Astrocyte of the cerebellum (primary cell): ENCODE measurements at places on chromosomes 1 and 21.

- DNase-seq, result peak; percentile 83
These were observed 322.3 kb downstream of the DUSP10 start for GRCh38 chr1:221419513-221420095.

DNA sequence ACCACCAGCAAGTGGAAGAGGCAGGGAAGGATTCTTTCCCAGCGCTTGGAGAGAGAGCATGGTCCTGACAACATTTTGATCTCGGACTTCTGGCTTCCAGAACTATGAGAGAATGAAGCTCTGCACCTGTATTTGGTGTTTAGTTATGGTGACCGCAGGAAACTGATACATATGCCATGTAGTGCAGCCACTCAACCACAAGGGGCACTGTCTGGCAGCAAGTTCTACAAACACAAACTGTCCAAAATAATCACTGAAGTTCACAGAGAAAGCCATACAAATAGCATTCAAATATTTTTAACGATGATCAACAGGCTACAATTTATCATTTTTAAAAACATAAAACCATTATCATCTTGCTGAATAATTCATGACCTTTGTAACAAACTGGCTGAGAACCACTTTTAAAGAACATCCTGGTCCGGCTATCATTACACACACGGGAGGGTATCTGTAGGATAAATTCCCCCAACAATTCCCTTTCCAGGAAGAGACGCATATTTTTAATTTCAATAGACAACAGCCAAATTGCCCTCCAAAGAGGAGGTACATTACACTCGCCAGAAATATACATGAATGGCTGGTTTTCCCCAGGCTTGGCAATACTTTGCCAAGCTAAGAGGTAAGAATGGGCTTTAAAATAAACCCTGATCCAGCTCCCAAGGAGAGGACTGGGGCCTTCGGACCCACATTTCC lies 9.2 kb upstream of the CBR3 start:
- DNase-seq, result peak; percentile 42

DNA sequence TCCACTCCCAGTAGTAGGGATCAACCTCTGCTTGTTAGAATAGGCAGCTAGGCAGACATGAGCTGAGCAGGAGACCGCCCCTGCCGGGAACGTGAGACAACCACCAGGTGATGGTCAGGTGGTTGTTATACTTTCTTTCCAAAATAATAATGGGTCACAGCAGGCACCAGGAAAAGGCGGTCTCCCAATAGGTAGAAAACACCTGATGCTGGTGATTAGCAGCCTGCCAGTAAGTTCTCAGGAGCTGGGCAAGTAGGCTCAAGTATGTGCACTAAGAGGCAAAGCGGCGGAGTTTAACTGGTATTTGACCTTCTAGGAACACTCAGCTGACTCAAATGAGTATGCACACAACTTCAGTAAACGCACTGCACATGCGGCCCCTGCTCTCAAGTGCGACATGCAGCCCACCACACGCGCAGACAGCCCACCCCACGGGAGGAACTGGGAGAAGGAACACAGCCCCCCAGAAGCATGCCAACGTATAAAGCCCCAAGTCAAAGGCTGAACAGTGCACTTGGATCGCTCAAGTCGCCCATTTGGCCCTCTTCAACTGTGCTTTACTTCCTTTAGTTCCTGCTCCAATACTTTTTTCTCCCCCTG lies 80.0 kb downstream of the DESI2 start:
- no peak for DNase-seq

DNA sequence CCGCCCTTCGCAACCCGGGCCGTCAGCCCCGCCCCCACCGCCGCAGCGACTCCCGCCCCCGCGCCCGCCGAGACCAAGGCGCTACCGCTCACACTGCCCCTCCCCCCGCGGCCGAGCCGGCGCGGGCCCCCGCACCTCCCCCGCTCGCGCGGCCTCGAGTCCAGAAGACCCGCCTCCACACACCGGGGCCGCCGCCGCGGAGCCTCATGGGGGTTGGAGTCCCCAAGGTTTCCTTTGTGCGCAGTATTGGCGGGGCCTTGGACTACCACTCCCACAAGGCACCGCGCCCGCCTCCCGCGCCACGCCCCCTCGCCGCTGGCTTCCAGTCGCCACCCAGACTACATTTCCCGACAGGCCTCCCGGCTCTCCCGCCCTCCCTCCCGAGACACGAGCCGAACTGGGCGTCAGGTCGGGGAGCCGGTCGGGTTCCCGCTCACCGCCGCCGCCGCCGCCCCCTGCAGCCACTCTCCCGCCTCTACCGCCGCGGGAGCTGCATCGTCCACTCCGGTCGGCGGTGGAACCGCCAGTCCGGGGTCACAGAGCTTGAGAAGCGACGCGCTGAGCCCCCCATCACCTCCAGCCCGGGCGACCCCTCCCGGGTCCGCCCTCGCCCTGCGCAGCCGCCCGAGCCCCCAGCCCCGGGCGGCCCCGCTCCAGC lies at the start of gene PHF13:
Gene PHF13 (plus strand): TSS at position 371 of the 658 bp plus-strand sequence. CDS start 336 bp downstream, outside the sequence.
- peak; percentile 98 for DNase-seq

GRCh38 chr1:234725177-234726132 lies 115.5 kb upstream of the IRF2BP2 start:
- DNase-seq, result no peak

DNA sequence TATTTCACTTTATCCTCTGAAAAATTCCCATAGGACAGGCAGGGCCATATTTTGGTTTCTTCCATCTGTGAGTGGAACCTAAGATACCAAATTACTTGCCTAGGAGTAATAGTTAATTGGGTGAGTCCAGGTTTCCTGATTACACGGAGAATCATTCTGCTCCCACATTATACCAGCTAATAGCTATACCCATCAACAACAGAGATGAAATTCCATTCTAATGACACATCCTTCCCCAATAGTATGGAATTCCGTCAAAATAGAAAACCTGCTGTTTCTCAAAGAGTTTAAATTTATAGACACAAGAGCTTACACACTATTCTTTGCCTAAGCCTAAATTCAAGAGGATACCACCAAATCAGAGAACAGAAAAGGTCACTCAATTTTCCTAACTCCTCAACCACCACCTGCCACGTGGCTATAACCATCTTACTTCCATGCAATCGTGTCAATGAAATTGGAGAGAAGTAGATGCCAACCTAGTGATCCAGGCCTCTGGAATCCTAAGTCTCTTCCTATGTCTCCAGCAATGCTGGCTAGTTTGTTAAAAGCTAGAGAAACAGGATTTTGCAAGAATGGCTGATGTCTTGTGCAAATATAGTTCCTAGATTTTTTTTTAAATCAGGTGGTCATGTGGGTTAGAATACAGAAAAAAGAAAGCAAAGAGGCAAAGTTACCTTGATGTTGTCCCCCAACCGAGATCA lies 6.2 kb downstream of the PPT1 start:
- DNase-seq, result no peak

GRCh38 chr1:39898648-39899603 lies 2.8 kb downstream of the MYCL start:
- DNase-seq, result peak; percentile 23

DNA sequence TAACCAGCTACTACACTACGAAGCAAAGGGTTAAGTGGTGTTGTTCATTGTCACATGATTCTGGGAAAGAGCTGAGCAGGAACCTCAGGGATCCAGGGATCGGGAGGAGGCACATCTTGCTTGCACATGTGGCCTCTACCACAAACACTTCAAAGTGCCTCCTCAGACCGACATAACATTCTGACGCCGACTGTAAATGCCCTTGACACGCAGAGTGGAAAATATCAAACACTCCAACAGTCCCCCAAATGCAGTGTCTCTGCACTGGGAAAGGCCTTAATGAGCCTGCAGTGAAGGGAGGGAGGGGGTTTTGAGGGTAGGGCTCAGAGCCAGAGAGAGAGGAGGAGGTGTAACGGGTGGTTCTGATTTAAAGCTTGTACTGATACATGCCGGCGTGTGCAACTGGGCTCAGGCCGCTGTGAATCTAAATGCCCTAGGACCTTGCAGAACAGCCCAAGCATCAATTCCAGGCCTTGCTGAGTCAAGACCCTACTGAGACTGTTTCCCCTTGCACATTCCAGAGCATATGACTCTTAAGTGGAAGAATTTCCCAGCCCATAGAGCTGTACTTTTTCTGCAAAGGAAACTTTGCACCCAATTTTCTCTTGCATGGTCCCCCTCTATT lies 163.7 kb downstream of the NTMT2 start:
- DNase-seq, result peak; percentile 96

DNA sequence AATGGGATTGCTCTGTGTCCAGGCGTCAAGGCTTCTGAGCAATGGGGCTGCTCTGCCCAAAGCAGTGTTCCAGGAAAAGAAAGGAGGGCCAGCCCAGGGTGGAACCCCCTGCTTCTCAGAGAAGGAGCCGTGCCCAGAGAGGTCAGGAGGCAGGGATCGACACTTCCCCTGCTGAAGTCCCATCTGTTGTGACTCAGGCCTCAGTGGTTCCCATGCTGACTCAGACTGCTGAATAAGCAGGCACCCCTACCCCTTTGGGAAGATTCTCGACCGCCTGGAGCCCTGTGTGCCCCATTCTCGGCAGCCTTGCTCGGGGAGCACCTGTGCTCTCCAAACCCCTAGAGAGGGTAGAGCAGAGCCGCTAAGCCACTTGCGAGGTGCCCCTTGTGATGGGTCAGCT lies 23.9 kb downstream of the PKP1 start:
- DNase-seq, result no peak

- DNase-seq, result no peak
These were observed 96.1 kb downstream of the TEX35 start for GRCh38 chr1:178609015-178609414.

DNA sequence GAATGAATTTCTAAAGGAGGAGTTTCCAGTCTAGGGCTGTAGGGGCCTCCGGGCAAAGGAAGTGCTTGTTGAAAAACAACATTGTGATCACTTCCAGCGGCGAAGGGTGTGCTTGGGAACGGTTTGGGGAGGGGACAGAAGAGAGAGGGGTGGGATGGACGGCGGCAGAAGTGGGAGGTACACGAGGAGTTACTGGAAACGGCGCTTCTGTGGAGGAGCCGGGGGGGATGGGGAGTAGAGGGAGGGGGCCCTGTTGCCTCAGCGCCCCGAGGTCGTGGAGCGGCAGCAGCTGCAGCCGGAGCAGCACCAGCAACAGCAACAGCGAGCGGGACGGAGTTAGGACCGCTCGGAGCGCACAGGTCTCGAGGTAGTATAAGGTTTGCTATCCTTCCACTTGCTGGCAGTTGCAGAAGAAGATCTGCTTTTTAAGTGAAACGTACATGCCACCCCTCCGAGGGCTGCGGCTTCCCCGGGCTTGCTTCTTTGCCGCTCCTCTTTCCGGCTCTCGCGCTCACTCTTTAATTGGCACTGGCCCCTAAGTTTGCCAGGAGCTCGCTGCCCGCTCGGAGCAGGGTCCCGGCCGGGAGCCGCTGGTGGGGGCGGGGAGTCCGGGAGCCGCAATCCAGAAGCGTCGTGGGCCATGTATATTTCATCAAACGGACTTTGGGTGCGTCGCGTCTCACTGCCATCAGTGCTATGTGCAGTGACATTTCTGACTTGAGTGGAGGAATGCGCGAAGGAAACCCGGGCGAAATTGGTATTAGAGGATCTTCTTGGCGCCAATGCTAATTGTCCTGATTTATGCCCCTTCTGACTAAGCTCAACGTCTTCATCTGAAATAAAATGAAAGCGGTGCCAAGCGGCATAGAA lies 771 bp upstream of the NTNG1 start:
- DNase-seq, result peak; percentile 26

GRCh38 chr1:99252630-99253029 lies 11.7 kb upstream of the PLPPR4 start:
- no peak for DNase-seq

DNA sequence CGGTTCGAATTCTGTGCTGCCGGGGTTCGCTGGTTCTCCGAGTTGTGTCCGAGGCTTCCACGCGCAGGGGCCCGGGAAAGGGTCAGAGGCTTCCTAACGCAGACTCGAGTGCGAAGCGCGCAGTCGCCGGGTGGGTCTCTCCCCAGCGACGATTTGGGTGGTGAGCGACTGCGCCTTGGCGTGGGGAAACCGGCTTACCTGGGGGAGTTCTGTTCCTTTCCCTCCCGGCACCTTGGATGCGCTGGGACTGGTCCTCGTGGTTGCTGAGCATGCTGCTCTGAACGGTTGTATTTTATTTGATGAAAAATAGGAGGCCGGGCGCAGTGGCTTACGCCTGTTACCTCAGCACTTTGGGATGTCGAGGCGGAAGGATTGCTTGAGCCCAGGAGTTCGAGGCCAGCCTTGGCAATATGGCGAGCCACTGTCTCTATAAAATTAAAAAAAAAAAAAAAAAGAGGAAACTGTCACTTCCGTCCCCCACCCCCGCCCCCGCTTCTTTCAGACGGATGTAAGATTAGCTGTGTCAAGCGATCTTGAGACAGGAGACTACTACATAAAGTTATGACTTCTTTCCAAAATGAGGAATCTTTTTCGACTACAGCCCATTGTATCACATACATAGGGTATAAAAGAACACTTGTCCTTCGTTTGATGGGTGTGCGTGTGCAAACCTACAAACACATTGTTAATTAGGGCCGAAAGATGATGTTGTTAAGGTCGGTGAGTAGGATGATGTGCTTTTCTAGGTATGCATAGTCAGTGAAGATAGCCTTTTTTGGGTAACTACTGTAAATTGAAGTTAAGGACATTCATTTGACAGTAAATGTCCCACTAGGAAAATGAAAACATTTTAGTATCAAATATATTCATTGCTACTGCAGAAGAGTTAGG lies at the start of gene CCDC18:
Gene CCDC18 (plus strand): TSS at position 2 of the 891 bp plus-strand sequence. CDS start 2,638 bp downstream, outside the sequence.
- DNase-seq, result no peak
